ENCODE measurements at places on chromosomes 5 and 9. TPM values are rescaled to one million over a fixed set of nuclear protein-coding genes. Genes with fewer than 3 reads are reported as not detected.

OLFML2A gene
- polyA plus RNA-seq, result not detected

BDP1 gene
- 16.8 TPM for polyA plus RNA-seq

ZNF454 gene
- polyA plus RNA-seq, result not detected

IRGM gene
- not detected for polyA plus RNA-seq

ECSCR gene
- polyA plus RNA-seq, result not detected

OMD gene
- not detected for polyA plus RNA-seq

CFAP77 gene
- not detected for polyA plus RNA-seq

GPR21 gene
- 0.15 TPM for polyA plus RNA-seq

TYRP1 gene
- not detected for polyA plus RNA-seq

ALDOB gene
- polyA plus RNA-seq, result not detected

SLC4A9 gene
- not detected for polyA plus RNA-seq

SYK gene
- polyA plus RNA-seq, result 12.3 TPM

FOXI1 gene
- not detected for polyA plus RNA-seq

SPATA31E1 gene
- polyA plus RNA-seq, result not detected

MCTP1 gene
- polyA plus RNA-seq, result not detected

FGFR4 gene
- 24.9 TPM for polyA plus RNA-seq

SEMA4D gene
- polyA plus RNA-seq, result 1.3 TPM

PLAC8L1 gene
- polyA plus RNA-seq, result not detected

SPATA24 gene
- polyA plus RNA-seq, result 14.4 TPM

KYAT1 gene
- 21.8 TPM for polyA plus RNA-seq

ENHO gene
- polyA plus RNA-seq, result not detected

PTPN3 gene
- polyA plus RNA-seq, result not detected

TMEM174 gene
- polyA plus RNA-seq, result not detected

ACTBL2 gene
- polyA plus RNA-seq, result not detected

IGIP gene
- 1.1 TPM for polyA plus RNA-seq

C9 gene
- polyA plus RNA-seq, result not detected

ZBED3 gene
- polyA plus RNA-seq, result not detected

PRRT1B gene
- not detected for polyA plus RNA-seq

NUTM2G gene
- not detected for polyA plus RNA-seq

BHMT gene
- not detected for polyA plus RNA-seq

C6 gene
- not detected for polyA plus RNA-seq

PTGR1 gene
- not detected for polyA plus RNA-seq

FGF10 gene
- not detected for polyA plus RNA-seq

TMEM252 gene
- polyA plus RNA-seq, result not detected

CCL27 gene
- 0.53 TPM for polyA plus RNA-seq

PCDHB8 gene
- polyA plus RNA-seq, result not detected

MUSK gene
- not detected for polyA plus RNA-seq

PCDHGA2 gene
- 0.27 TPM for polyA plus RNA-seq

NR6A1 gene
- 16.6 TPM for polyA plus RNA-seq

GRIN1 gene
- polyA plus RNA-seq, result 0.08 TPM

PCDHB9 gene
- polyA plus RNA-seq, result not detected

ORM2 gene
- polyA plus RNA-seq, result not detected

CORO2A gene
- polyA plus RNA-seq, result 18.0 TPM

NME5 gene
- polyA plus RNA-seq, result not detected

Measured in K562 (cell line).